Stimulated activated CD8-positive, alpha-beta memory T cell treated with anti-CD3 and anti-CD28 coated beads, Interleukin-7, amount 100 ng/mL, for 1 hour (primary cell): ENCODE measurements at places on chromosomes 3 and 15.

GRCh38 chr3:195580744-195581443, 2.8 kb downstream of the APOD start:
- no peak for DNase-seq

- no peak for DNase-seq
These were observed 213.6 kb downstream of the FEZF2 start for GRCh38 chr3:62159709-62160092.

DNA sequence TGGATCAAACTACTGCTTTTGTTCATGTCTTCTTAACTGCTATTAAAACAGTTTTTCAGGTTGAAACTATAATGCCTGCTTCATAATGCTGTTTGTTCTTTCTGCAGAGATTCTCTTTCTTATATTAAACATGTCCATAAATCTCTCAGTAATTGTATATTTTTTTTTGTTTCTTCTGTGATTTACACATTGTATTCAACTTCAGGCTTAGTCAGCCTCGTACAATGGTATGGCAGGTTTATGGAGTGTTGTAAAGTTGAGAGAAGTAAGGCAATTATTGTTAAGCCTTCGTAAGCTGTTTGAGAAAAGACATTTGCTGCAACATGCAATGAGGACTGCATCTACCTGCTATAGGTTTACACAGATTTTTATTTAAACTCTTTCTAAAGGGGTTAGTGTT, 977.1 kb downstream of the DIPK2A start:
- DNase-seq: no peak

DNA sequence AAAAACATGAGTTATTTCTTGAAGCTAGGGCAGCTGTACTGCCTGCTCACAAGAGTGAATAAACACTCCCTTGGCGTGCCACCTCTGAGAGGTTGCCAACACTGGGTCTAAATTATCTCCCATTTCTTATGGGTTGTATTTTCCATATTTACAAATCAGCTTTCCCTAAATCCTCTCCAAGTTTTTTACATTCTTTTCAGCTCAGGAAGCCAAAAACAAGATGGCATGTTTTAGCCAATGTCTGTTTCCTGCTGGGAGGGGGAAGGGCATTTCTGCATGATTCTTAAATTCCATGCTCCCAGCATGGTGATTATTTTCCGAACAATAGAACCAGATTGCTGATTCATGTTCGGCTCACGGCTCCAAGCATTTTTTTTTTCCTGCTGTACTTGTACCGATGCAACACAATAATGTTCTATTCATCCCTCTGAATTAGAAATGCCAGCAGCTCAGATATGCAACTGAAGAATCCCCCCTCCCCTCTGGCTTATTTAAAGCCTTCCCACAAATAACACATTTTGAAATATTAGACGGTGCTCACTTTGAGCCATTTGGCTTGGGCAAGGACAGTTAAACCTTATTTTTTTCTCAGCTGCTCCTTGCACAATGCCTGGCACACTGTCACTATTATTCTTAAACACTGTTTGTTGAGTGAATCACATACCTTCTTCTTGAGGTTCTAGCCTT, 252.5 kb downstream of the THRB start:
- no peak for DNase-seq

DNA sequence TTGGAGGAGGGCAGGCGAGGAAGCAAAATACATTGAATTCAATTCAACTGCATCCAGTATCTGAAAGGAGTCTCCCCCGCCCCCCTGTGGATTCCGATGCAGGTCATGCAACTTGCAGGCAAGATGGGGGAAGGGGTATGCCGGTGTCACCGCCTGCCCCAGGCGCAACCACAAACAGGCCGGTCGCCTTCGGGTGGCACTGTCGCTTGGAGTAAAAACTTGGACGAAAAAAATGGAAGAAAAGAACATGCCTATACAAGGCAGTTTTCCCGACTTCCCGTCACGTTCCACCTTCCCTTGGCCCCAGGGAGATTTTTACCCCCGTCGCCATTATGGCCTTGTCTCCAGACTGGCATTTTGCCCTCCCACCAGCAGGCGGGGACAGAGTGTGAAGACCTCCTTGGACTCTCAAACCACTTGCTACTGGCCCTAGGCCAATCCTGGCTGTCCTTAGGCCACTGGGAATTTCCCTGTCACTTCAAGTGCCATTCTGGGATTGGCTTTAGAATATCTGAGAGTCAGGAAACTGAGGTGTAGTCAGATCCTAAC, 1.6 kb upstream of the NTRK3 start:
- no peak for DNase-seq

- no peak for DNase-seq
These were observed 192.7 kb upstream of the FEZF2 start for GRCh38 chr3:62566022-62566557.

GRCh38 chr3:117302428-117302827, 592.8 kb downstream of the TUSC7 start:
- no peak for DNase-seq

DNA sequence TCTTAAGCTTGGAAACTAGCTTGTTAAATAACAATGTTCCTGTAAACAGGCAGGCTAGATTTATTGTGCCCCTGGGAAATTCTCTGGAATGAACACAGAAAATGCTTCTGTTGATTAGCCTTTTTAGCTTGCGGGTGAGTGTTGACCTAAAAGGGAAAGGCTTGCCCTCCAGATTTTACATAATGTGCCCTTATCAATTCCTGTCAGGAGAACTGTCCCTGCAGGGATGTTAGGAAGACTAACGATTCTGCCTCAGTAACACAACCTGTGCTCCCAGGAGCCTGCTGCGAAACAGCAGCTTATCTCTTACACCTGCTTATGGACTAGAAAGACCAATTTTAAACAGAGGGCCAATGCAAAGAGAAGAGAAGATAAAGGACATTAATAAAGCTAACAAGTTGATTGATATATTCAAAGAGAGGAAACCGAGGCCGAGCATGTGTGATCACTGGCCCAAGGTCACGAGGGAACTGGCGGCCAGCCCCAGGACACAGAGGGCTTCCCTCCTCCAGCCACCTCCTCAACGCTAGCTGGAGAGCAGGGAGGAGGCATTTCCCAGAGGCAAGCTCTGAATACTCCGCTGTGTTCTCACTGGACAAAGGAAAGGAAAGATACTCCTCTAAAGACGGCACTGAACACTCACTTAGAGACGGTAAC, 48.4 kb upstream of the TJP1 start:
- no peak for DNase-seq

DNA sequence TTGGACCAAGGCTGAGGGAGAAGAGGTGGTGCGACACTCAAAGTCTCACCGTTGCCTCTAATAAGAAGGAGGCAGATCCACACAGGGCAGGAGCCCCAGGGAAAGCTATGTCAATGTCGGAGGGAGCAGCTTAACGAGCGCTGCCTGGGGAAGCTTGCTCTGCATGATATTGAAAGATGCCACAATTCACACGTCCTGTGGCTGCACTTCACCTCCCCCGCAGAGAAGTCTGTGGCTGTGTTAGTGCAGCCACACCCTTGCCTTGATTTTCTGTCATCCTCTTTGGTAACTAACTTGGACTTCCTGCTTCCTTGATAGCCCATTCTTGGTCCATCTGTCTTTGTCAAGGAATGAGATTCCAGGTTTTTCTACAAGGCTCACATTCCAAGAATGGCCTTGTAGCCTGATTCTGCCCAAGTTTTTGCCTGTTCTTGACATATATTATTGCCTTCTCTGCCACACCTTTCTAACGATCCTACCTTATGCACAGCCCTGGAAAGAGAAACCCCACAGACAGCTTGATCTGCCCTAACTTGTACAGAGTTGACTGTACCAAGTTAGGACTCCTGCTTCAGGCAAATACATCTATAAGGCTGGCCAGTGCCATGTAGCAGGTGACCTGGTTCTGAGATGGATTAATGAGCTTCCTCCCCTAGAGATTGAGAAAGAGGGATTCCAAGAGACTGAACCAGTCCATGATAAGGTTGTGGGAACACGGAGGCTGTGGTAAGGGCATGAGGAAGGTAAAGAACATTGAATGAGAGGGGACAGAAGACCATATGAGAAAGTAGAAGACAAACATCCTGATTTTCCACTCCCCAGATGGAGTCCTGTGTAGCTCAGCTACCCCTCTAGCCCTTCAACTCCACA, 153.0 kb upstream of the WNT5A start:
- no peak for DNase-seq

- no peak for DNase-seq
These were observed 70.5 kb upstream of the SAMMSON start for GRCh38 chr3:69929019-69929418.

DNA sequence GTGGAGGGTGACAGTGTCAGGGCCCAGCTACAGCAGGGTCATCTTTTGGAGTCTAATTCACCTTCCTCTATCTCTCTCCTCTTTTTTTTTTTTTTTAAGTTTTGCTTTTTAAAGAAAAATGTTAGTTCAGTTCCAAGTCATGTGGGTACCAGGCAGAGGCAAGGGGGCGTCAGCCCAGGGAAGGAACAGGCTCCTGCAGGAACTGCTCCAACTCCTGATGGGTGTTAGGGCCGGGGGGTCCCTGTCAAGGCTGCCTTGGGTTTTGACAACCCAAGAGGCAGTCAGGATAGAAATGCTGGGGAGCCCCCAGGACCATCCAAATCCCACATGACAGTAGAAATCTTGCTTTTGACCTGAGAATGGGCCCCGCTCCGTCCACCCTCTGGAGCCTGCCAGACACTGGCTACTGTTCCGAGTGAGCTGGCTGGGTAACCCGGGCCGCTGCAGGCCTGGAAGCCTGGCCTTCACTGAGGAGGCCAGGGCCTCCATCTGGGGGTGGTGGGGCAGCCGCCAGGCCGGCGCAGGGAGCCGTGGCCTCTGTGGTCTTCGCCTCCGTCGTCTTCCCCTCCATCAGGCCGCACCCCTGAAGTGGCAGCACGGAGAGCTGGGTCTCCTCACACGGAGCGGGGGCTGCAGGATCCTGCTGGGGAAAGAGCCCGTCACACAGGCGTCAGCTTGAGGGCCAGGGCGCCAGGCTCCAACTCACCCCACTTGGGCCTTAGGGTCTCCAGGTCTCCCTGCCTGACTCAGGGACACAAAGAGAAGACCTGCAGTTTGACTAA, 24.2 kb downstream of the RNU5B-1 start:
- no peak for DNase-seq

GRCh38 chr15:63638839-63639238, 41.7 kb downstream of the FBXL22 start:
- no peak for DNase-seq

DNA sequence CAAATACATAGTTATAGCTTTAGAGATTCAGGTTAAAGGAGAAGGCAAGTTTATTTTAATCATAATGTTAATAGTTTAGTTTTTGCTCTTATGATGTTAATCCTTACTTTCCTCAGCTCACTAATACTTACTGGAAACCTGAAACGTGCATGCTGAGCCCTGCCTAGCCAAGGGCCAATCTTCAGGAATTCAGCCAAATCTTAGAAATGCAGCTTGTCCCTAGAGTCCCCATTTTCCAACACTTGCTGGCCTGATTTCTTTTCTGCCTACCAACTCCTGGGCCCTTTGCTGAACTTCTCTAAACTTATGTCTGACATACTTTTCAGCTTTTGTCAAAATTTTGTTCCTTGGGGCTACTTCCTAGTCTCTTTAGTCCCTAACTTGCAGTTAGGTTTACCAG, 22.8 kb downstream of the BCHE start:
- no peak for DNase-seq

DNA sequence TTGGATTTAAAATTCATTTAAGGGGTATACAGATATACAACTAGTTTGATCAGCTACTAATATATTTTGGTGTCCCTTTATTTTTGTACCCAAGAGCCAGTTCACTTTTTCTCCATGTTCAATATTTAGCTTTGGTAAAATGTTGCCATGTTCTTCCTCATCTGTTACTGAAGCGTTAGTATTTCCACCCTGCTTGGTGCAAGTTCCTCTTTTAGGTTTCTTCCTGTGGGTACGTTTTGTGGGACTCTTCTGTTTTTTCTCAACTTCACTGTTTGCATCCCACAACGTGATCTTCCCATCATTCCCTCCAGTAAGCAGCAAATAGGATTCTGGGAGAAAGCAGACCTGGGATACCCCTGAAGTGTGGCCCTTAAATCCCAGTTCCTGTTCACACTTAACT, 14.1 kb downstream of the WDR53 start:
- no peak for DNase-seq
